Kidney tubule cell (primary cell): ENCODE measurements at places on chromosomes 7 and 10.

- DNase-seq: no peak
These were observed 427 bp downstream of the PYROXD2 start for GRCh38 chr10:98414578-98414931.

GRCh38 chr10:73857446-73857845 is 16.9 kb downstream of the CAMK2G start:
- peak; percentile 80 for DNase-seq

GRCh38 chr7:107632492-107632865 is 28.1 kb upstream of the SLC26A4 start:
- DNase-seq: no peak

- DNase-seq: peak; percentile 20
These were observed 1.8 kb upstream of the INTS1 start for GRCh38 chr7:1505731-1506550.

DNA sequence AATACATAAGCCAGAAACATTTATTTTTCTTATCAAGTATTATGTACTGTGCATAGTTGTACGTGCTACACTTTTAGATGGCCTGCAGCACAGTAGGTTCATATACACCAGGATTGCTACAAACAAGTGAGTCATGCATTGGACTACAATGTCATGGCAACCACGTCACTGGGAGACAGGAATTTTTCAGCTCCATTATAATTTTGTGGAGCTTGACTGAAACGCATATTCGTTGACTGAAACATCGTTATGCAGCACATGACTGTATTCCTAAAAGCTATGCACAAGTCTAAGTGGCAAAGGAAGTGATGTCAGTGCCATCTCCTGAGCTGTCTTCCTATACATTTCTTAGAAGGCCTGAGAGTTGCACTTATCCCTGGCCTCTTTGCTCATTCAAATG is 871.8 kb downstream of the IPMK start:
- DNase-seq: no peak

DNA sequence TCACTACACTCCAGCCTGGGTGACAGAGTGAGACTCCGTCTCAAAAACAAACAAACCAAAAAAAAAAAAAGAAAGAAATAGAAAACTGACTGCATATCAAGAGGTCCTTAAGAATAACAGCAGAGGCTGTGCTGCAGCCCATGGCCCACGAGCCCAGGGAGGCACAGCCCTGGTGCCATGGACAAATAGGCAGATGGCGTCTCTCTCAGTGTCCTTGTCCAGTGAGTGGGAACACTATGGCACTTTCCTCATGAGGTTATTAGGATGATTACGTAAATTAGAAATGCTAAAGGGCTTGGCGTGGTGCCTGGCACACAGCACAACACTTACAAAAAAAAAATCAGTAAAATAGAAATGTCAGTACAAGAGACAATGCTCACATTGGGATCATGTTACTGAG is 33.4 kb upstream of the PFKP start:
- no peak for DNase-seq

GRCh38 chr10:103668351-103669242 is 175.1 kb downstream of the NEURL1 start:
- peak; percentile 57 for DNase-seq

- DNase-seq: no peak
These were observed 449.6 kb downstream of the SORCS1 start for GRCh38 chr10:106714734-106715555.

- no peak for DNase-seq
These were observed 103.4 kb upstream of the SEMA3D start for GRCh38 chr7:85290269-85290668.

DNA sequence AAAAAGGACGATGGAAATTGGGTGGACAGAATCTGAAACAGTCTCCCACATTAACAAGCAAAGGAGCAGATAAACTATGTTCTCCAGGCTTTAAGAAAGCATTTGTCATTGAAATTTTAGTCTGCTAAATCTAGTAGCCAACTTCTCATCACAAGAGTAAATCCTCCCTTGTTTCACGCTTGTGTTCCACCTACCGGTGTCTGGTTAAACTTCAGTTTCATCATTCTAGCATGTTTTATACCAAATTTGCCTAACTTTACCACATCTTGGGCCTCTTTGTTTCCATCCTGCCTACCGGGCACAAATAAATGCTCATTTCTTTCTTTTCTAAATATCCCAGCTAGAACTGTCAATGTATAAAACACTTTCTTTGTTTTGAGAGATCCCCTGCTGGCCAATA is 5.8 kb downstream of the LIPA start:
- DNase-seq: no peak

DNA sequence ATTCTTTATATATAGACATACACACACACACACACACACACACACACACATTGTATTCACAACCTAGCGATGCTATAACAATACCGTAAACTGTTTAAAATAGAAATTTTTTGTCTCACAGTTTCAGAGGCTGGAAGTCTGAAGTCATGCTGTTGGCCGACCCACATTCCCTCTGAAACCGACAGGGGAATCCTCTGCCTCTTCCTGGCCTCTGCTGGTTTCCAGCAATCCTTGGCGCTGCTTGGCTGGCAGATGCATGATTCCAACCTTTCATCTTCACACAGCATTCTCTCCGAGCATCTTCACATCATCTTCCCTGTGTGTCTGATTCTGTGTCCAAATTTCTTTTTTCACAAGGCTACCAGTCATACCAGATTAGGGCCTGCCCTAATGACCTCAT is 94.8 kb downstream of the CCDC71L start:
- DNase-seq: no peak

DNA sequence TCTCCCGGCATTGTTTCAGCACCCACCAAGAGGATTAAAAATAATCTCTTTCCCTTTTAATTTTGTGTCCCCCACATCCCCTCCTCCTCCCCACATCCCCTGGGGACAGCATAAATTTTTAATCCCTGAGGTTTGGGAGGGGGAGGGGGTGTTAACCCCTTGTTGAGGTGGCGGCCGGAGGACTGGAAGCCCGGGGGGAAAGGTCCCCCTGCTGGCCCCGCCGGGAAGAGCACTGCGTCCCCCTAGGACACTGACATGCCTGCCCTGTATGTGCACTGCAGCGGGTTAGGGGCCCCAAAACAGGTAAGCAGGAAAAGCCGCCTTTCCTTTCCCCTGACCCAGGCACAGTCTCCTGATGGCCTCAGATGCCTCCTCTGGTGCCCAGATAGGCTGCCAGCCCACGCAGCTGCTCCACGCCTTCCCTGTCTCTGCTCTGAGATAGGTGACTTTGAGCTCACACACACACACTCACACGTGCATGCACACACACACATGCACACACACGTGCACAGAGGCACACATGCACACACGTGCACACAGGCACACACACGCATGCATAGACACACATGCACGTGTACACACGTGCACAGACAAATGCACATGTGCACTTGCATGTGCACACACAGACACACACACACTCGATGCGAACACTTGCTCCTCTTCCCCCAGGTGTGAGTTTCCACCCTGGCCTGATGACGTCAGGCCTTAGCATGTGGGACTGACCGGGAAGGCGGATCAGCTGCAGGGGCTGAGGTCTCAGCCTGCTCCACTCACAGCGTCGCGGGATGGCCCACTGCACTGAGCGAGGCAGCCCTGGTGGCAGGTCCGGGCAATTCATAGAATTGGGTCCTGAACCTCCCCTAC is 12.3 kb downstream of the CNPY1 start:
- DNase-seq: peak; percentile 18

DNA sequence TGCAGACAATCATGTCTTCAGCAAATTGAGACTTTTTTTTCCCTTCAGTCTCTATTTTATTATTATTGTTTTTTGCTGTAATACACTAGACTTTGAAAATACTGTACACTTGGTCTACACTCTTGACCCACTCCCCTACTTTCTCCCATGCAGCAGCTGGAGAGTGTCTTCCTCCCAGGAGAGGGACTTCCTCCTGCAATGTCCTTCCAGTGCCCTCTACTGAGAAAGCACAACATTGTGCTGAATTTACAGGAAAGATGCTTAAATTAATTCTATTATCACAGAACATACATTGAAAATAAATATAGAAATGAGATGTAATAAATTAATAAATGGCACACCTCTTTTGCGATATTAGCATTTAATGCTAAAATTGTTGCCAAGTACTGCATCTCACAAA is 411.3 kb downstream of the CCSER2 start:
- DNase-seq: no peak

GRCh38 chr10:15712883-15713282 is 6.8 kb downstream of the ITGA8 start:
- DNase-seq: peak; percentile 17

DNA sequence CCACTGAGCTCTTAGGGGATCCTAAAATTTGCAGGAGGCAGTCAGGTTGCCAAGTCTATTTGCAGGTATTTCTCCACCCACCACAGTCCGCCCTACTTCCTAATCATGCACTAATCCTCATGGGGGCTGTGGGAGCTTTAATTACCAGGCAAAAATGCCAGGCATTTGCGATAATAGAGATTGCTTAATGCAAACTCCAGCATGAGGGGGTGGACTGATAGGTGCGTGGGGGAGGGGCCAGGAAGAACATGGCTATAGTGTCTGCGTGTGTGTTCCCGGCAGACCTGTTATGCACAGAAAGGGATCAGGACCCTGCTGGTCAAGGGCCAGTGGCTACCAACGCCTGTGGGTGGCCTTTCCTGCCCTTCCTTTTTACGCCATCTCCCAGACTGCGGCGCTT is 15.6 kb upstream of the AQP1 start:
- no peak for DNase-seq

DNA sequence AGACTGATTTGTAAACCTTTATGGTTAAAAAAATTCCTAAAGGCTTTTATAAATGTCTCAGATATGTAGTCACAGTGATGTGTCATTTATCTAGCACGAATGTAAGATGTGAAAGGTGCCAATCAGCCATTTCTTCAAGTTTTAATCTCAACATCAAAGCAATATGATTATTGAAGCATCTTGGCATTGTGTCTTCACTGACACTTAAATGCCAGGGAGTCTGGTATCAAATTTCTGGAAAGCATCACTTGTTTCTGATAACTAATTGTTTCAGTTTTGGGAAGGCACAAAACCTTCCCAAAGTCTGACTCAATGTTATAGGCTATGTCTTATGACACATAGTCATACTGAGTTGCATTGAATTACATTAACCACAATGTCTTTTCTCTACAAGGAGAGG is 492.0 kb upstream of the CNTNAP2 start:
- no peak for DNase-seq

DNA sequence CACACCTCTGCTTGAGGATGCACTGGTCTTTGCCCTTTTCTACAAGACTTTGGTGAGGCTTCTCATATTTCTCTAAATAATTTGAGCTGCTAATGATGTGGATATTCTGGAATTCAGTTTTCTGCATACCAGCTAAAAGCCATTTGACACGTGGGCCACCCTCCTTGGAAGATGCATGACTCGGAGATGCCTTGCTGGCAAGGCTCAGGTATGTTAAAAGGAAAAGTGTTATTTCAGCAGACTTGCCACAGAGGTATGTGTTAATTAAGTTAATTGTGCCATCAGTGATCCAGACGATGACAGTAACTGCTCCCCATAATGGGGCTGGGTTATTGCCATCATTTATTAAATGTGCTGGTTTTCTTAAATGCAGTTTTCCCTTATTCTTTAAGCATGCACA is 8.8 kb upstream of the GFRA1 start:
- no peak for DNase-seq
